ENCODE measurements at places on chromosomes 12 and 14.

DNA sequence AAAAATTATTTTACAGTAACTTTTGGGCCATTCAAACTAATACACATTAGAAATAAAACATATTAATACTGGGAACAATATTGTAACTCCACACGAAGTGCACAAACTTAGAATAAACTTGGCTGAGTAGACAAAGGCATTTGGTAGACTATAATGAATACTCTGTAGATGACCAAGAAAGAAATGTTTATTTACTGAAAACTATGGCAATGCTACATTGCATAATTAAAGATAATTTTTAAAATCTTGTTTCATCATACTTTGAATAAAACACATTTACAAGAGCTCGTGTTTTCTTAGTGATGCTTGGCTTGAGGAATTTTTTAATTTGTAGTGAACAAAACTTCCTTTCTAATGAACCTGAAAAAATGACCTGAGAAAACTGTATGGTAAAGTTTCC is 21.3 kb downstream of the RERG start:
- DNase-seq: no peak

DNA sequence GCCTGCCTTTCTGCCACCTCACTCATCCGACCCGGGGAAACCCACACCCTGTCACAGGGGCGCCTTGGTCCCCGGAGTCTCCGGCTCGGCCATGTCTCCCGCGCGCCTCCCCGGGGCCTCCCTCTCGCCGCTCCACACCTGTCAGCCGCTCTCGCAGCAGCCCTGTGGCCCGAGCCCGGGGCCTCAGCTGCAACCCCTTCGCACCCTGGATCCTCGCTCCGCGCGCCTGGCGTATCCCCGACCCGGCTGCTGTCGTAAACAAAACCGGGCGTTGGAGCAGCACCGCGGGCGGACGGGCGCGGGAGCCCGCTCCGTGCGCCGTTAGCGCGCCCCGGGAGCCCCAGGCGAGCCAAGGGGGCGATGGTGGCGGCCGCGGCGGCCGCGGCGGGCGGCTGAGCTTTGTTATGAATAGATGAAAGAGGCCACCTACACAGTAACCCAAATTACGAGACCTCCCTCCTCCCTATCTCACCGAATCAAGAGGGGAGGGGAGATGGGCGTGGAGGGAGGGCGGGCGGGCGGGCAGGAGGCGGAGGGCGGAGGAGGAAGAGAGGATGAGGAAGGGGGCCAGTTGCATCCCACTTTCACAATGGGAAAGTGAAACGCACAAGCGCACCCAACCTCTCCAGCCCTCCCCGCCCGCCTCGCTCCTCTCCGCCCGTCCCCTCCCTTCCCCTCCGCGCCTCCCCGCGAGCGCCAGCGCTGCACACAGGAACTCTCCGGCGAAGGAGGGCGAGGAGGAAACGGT is at the start of gene PLXNC1:
Gene PLXNC1, plus strand, starts transcription at position 587 of the 748 bp plus-strand sequence. CDS start 395 bp downstream, outside the sequence.
- peak; percentile 44 for DNase-seq

DNA sequence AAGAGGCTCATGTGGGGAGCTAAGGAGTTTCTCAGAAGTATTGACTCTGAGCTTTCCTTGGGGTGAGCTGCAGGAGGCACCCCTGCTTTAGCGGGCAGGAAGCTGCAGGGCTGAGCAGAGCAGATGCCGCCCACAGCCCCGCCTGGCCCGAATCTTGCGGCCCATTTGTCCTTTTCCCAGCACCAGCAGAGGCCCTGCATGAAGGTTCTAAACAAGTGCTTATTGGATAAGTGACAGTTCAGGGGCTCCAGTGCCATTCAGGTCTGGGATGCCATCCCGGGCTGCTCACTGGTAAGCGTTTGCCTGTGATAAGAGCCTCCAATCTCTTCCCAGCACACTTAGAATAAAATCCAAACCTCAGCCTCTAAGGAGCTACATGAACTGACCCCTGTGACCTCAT is 11.4 kb downstream of the RILPL1 start:
- DNase-seq: no peak

DNA sequence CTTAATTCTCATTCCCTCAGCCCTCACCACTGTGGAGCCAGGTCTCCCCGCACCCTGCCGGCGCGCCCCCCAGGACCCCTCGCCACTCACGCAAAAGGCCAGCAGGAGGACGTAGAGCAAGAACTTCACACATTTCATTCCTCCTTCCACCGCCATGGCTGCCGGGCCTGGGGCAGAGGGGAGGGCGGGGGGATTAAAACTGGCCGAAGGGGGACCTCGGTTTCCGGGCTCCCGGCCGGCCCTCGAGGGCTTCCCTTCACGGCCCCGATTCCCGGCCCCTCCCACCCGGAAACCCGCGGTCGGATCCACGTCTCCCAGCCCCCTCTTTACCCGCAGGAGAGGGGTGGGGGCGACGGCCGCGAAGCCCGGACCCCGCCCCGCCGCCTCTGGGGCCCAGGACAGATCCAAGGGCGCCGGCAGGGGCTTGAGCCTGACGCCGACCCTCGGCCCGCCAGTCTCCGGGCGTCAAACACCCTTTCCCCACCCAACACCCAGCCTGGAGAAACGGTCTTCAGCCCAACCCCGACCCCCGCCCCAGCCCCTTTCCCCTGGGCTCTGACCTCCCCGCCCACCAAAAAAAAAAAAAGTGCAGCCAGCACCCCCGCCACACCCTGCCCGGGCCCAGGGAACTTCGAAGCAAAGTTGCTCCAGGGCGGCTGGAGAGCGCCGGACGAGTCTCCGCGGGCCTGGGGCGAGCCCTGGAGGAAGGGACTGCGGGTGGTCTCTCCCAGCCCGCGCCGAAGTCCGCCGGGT is 447 bp downstream of the CD63 start:
- DNase-seq: peak; percentile 54

- no peak for DNase-seq
Measured at GRCh38 chr12:78470354-78471195, 394.0 kb upstream of the SYT1 start.

Measured in GDM1 (cell line).